T47D (cell line): ENCODE measurements at places on chromosomes 16 and 17.

DNA sequence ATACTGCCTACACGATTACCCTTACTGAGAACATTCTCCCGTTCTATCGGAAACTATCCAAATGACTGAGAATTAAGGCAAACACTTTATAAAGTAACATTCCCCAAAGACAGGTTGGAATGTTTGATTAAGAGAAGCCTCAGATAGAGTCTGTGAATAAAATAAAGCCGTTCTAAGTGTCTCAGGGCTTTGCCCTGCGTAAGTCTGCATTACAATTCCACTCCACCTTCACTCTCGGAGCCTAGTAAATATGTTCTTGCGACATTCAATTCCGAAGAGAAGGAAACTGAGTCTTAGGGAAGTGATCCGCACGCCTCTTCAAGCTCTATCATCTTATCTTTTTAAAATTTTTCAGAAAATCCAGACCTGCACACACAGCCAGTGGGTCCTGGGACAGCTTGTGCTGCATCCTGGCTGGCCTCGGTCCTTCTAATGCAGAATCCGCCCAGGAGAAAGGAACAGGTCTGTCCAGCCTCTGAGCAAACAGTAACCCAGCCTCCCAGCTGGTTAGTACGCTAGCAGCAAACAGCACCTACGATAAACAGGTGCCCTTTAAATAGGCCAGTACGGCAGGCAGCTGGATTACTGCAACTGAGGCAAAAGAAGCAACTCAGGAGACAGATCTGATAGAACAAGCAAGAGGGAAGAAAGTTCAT, 254.1 kb upstream of the IRX3 start:
- DNase-seq = peak; percentile 89

GRCh38 chr17:28906276-28906675, 3.4 kb upstream of the DHRS13 start:
- no peak for DNase-seq

GRCh38 chr16:21158208-21159110, at the start of gene LDAF1:
LDAF1 (plus strand) TSS chr16:21158674; CDS start chr16:21161183, 2,509 bp downstream.
- peak; percentile 75 for DNase-seq

GRCh38 chr16:30901201-30902028, 5.0 kb downstream of the CTF1 start:
- DNase-seq = no peak

DNA sequence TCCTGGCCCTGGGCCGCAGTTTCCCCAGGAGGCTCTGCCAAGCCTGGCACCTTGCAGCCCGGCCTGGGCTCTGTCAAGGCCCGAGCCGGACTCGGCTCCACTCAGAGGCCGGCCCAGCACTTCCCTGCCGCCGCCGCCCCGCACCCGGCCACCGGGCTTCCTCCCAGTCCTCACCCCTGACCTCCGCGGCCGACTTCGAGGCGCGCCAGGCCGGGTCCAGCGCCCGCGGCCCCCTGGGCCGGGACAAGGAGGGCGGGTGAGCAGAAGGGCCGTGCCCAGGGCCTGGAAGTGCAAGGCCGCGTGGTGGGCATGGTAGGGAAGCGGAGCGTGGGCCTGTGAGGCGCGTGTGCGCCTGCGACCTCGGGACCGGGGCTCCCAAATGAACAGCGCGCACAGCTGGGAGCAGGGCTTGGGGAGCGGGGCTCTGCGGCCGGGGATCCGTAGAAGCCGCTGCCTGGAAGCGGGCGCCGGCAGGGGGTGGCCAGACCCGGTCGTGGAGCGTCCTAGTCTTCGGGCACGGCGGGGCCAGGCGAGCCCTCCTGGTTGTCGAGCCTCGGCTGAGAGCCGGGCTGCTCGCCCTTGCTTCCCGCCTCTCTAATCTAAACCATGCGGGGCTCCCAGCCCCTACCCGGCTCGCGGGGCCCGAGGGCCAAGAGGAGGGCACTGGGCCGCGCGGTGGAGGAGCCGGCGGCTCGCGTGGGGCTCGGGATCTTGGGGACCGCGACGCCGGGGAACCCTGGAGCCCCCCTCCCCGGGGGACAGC, 503 bp upstream of the TBX4 start:
- no peak for DNase-seq
